ENCODE measurements at places on chromosomes 4 and X.
A peak's percentile ranks its signal among the peaks of the same experiment; 100 is the strongest.

DNA sequence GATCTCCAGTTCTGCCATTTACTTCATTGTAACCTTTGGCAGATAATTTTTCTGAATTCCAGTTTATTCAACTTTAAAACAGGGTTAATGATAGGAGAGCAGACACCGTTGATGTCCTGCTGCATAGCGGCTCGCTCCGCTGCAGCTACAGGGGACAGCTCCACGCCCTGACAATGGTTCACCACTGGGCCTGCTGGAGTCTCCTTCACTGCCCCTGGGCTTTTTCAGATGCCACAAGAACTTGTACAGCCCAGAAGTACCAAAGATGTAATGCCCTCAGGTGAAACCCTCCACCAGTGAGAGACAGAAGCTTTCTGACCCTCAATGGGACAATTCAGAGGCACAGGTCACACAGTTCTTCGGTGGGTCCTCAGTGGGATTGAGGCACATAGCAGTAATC lies 22.7 kb upstream of the SEPTIN11 start:
- DNase-seq, result no peak

DNA sequence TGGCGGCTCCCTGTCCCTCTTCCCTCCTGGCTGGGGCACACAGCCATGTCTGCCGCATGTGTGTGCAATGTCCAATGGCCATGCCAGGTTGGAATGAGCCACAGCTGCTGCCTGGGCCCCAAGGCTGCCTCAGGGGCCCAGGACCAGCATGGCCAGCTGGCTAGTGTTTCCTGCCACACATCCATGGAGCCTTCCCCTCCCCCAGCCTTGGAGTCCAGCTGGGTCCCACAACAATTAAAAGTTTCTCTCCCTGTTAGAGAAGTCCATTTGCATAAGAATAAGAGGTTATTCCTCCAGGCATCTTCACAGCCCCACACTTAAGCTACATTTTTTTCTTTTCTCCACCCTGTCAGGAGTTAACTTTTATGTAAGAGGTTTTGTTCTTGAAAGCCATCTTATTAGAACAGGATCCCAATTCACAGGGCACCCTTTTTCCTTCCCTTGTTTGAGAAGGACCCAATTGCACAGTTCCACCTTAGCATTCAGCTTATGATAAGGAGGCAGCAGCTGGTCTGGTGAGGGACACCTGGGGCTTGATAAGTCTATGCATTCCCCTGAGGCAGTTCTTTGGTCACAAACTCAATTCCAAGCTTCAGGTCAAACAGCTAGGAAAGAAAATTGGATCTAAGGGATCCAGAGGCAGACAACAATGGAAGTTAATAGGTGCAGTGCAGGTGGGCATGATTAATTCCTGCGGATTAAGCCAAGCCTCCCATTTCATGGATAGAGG lies 963.3 kb upstream of the GRIA3 start:
- no peak for DNase-seq

DNA sequence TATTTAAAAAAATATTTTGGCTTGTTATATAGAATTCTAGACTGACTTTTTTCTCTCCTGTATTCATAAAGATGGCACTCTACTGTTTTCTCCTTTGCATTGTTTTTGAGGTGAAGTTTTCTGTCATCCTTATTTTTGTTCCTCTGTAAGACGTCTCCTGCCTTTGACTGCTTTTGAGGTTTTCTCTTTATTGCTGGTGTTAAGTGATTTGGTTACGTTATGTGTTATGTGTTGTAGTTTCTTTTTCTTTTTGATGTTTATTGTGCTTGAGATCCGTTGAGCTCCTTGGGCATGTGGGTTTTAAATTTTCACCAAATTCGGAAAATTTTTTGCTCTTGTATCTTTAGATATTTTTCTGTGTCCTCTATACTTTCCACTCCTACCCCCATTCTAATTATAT lies 50.0 kb downstream of the KDM6A start:
- no peak for DNase-seq

DNA sequence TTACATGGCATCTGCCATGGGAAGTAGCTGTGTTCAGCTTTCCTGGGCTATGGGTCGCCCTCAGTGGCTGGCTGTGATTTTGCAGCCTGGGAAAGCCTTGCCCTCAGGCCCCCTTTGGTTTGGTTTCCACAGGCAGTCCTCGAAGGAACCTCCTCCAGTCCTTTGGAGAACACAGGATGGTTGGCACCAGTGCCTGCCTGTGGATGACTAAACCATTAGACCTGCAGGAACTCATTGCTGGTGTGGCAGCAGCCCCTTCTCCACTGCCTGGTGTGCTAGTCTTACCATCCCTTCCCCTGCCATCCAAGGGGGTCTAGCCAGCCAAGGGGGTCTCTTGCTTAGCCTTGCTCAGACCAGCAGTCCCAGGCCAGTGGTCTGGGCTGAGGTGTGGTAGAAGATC lies 71.4 kb upstream of the PJA1 start:
- DNase-seq, result no peak

- DNase-seq, result no peak
Measured at GRCh38 chrX:36160081-36160480, 240.5 kb downstream of the CFAP47 start.

GRCh38 chr4:102036619-102037376 lies 246.3 kb downstream of the BANK1 start:
- DNase-seq, result no peak

DNA sequence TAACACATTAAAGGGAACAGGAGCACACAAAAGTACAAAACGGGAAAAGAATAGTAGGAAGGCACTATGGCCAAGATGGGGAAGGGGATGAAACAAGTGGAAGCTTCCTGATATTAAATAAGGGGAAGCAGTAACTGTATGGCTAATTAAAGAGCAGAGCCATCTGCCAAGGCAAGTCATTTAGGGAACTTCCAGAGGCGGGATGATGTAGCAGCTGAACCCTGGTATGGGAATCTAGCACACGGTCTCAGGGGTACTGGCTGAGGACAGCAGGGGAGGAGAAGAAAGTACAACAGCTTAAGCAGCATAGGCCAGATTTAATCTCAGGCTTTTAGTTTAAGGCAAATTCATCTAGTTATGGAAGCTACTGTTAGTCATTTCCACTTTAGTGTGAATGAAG lies 59.1 kb downstream of the IGFBP7 start:
- peak; percentile 91 for DNase-seq

DNA sequence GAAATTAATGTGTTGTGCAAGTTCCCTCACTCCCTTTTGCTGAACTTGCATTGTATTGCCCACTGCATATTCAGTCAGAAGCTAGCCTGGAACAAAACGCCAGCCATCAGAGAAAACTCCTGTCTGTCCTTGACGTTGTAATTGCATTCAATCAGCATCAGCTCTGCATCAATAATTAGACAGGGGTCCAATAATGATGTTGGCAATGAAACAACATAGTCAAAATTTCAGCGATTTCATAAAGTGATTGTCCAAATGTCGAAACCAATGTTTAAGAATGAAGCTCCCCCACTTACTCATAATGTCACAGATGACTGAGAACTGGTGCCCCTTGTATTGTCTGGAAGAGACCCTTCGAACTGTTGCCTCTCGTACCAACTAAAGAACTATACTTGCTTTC lies 504.2 kb upstream of the TENM3 start:
- DNase-seq, result no peak

GRCh38 chrX:148495176-148495575 lies 5.2 kb upstream of the AFF2 start:
- DNase-seq, result peak; percentile 30

DNA sequence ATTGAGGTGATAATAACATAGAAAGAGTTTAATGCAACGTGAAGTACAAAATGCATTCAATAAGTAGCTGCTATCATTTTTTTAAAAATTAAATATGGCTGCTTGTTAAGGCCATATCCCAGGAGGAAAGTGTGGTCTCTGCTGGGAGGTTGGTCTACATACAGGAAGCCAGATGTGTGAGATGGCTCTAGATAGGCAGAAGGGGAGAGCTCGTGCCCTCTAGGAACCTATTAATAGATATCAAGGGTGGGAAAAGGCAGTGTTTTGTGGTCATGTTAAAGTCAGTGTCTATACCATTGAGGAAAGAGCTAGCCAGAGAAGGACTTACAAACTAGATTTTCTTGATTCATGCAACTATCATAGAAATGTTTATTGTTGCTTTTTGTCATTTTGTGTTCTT lies 140.5 kb downstream of the KLHL8 start:
- DNase-seq, result no peak

DNA sequence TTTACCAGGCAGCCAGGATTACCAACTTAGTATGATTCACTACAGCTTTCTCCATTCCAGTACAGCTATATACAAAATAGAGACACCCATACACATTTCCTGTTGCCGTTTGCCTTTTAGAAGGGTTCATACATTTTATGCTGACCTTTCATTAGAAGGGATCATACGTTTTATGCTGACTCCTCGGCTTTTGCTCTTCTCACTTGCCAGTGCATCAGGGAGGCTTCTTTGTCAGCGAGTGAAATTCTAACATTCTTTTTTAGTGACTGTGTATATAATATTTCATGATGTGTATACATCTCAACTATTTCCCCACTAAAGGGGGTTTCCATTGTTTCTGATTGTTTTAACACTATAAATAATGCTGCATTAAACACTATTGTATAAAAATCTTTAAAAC lies 552.6 kb downstream of the TRIML1 start:
- no peak for DNase-seq

DNA sequence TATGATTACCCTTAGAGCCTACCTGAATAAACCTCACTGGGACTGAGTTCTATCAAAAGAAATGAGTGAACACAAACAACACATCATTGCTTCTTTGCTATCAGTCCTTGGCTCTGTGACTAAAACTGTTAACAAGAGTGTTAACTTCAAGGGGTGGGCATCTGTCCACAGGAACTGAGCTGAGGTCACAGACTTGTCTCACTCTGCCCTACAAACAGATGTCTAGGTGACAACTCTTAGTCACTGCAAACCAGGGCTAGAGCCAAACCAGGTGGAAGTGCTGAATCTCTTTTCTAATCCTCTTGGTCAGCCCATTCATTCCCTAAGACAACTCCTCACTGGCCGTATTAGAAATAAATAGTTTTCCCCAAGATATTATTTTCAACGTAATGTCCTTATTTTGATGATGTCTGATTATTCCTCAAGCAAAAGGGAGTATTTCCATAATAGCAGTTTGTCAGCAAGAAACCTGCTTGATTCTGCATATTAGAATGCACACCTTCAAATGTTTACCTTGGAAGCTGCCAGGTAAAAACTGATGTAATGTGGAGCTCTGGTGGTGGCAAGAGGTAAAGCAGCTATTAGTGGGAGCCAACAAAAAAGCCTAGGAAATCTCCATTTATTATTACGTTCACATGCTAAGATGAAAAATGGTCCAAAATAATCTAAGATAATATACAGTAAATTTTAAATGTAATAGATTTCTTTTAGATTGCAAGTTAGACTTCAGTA lies 4.0 kb downstream of the COL25A1 start:
- DNase-seq, result no peak

DNA sequence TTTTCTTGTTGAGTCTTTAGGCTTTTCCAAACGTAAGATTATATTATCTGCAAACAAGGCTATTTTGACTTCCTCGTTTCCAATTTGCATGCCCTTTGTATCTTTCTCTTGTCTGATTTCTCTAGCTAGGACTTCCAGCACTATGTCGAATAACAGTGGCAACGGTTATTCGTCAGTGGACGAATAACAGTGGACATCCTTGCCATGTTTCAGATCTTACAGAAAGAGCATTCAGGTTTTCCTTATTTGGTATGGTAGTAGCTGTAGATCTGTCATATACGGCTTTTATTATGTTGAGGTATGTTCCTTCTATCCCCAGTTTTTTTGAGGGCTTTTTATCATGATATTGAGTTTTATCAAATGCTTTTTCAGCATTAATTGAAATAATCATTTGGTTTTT lies 634.6 kb upstream of the ADGRL3 start:
- DNase-seq, result no peak

DNA sequence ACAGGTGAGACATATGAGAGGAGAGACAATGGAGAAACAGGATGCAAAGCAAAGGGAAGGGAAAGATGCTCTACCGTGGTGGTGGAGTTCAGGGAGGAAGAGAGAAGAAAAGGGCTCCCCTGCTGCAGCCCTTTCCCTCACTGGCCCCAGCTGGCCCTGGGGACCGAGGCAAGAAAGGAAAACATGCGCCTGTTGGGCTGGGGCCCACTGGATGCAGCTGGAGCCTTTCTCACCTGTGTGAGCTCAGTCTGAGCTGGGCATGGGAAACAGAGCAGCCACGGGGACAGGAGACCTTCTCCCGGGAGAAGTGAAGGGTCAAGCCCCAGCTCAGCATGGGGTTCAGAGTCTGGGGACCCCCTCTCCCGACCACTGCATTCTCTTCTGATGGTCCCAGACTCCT lies 11.9 kb downstream of the NXF3 start:
- no peak for DNase-seq

- no peak for DNase-seq
Measured at GRCh38 chrX:65582450-65583082, 48.0 kb upstream of the LAS1L start.

DNA sequence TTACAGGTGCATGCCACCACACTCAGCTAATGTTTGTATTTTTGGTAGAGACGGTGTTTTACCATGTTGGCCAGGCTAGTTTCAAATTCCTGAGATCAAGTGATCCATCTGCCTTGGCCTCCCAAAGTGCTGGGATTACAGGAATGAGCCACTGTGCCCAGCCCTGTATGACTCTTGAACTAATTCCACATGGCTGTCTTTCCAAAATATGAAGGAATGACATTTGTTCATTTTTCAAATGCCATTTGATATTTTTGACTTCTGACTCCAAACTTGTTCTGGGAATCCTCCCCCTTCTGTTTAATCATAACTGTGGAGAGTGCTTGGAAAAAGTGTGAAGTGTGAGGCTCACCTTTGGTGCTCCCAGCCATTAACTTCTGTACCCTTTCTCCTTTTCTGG lies 119.2 kb downstream of the NHS start:
- DNase-seq, result no peak

DNA sequence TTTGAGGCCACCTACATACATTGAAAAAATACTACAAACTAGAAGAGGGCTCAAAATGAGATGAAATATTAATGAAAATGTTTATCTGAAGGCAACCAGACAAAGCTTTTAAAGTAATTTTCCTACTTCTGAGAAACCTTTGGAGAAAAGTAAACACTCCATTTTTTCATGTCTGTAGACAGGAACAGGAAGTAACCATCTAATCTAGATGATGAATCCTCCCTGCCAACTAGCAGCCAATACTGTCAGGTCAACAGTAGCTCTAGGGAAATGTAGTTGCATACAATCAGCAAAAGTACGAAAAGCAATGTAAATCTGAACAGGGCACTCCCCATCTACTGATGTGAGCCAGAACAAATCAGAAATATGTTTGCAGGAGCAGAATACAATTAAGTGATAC lies 49.0 kb downstream of the AMMECR1 start:
- no peak for DNase-seq

- DNase-seq, result peak; percentile 46
Measured at GRCh38 chr4:123606946-123607542, 210.4 kb downstream of the SPRY1 start.
